ENCODE measurements at places on chromosomes 1 and 21.

GRCh38 chr1:78667939-78668338 is 18.3 kb downstream of the IFI44 start:
- DNase-seq, result peak; percentile 16

- no peak for DNase-seq
These were observed 22.3 kb upstream of the CD53 start for GRCh38 chr1:110850627-110851026.

GRCh38 chr1:27891196-27891889 is 19.0 kb downstream of the THEMIS2 start:
- no peak for DNase-seq

DNA sequence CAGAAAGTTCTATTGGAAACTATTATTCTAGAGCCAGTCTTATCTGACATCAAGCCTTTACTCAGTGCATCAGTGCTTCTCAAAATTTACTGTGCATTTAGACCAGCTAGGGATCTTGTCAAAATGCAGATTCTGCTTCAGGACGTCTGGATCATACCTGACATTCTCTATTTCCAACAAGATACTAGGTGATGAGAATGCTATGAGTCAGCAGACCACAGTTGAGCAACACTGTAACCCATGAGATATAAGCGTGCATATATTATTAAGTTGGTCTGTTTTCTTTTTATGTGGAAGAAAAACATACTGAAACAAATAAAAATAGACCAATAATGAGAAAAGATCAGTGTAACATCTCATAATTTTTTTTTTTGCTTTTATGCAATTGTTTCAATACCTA is 40.4 kb upstream of the KCNH1 start:
- DNase-seq, result no peak

GRCh38 chr1:75908717-75909152 is 23.5 kb downstream of the ASB17 start:
- peak; percentile 45 for DNase-seq

DNA sequence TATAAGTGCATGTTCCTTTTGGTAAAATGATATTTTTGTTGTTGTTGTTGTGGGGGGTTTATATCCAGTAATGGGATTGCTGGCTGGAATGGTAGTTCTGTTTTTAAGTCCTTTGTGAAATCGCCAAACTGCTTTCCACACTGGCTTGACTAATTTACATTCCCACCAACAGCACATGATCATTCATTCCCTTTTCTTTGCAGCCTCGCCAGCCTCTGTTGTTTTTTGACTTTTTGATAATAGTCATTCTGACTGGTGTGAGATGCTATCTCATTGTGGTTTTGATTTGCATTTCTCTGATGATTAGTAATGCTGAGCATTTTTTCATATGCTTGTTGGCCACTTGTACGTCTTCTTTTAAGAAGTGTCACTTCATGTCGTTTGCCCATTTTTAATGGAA is 188.5 kb upstream of the CHRM3 start:
- no peak for DNase-seq

- DNase-seq, result no peak
These were observed 69.6 kb upstream of the KCNK1 start for GRCh38 chr1:233544304-233544703.

GRCh38 chr1:224623743-224624333 is 7.7 kb downstream of the CNIH3 start:
- DNase-seq, result peak; percentile 95

DNA sequence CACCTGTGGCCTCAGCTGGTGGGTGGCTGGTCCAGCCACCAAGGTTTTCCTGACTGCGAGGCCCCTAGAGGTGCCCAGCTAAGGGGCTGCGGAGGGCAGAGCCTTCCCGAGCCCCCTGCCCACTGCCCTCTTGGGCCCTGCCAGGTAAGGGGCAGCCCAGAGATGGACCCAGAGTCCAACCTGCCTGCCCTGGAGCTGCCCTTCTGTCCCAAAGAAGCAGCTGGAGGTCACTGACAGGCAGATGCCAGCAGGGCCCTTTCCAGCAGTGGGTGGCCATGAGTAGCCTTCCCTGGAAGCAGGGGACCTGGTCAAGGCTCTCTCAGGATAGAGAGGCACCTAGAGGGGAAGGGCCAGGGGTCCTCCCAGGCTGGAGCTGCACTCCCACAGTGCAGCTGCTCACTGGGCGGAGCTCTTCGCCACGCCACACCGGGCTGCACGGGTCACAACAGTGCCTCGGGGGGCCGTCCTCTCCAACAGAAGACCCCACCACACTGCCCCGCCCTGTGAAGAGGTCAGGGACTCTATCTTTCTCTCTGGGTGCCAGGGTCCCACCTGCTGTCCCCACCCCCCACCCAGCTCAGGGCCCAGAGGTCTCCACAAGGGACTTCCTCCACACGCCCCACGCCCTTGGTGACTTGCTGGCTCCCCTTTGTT is 10.9 kb upstream of the GNB1 start:
- no peak for DNase-seq

DNA sequence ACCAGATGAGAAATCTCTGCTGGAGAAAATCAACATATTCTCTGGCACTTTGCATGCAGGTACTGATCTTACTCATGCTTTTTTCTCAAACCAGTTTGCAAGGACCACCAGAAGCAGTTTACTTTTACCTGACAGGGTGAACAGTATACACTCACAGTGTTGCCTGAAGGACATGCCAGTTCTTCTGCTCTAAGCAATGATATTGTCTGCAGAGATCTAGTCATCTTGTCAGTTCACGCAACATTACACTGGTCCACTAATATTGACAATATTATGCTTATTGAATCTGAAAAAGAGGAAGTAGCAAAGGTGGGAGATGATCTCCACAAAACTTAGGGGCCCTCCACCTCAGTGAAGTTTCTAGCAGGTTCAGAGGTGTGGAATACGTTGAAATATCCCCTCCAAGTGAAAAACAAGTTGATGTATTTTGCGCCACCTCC is 3.8 kb upstream of the S100B start:
- no peak for DNase-seq

DNA sequence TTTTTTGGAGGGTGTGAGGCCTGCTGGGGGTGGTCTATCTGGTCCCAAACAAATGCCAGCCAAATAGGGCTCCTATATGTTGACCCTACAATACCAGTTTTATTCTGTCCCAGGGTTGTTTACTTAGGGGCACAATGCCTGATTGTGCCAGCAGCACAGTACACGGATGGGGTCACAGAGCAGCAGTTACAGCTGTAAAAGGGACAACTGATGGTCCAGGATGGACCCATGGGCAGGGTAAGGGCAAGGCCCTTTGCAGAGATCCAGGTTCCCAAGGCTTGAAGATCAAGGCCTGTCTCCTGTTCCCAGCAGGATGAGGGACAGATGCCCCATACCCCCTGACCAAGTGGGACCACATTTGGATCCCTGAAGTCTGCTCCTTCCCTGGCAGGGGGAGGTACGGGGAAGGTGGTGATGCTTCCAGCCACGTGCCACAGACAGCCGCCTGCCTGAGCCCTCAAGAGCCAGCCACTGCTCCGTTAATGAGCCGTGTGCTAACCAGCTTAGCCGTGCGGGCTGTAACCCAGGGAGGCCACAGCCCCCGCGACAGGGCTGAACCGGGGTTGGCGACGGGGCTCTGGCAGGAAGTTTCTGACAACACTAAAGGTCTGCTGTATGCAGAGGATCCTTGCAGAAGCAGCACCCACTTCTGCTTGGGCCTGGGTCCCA is 18.2 kb downstream of the SLC6A9 start:
- no peak for DNase-seq

DNA sequence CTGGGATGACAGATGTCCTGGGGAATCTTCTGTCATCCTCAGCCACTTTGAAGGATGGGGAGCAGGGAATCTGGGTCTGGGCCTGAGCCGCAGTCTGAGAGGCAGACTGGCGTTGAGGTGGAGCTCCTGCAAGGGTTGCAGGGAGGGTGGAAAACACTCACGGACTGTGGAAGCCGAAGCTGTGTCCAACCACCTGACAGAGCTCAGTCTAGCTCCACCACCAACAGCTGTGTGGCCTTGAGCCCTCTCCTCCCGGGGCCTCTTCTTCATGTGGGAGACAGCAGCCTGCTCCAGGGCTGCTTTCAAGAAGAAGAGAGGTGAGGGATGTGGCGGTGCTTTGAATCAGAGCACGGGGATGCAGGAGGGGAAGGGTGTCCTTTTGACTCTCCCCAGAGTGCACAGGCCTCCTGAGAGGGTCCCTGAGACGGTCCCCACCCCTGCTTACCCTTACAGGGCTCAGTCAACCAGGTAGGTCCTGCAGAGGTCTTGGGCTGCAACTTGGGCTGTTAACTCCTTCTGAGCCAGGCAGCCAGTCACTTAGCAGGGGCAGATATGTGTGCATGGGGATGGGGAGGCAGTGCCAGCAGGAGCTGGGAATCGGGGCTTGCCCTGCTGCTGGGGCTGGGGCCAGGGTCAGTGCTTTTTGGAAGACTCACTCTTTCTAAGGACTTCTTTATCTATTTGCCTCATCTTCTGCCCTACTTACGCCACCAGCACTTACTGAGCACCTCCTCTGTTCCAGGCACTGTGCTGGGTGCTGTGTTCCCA is 216.3 kb downstream of the PTPRU start:
- no peak for DNase-seq

- no peak for DNase-seq
These were observed 20.3 kb upstream of the TAL1 start for GRCh38 chr1:47252369-47252768.

- DNase-seq, result peak; percentile 98
These were observed 4.0 kb downstream of the S100A16 start for GRCh38 chr1:153608742-153609584.

DNA sequence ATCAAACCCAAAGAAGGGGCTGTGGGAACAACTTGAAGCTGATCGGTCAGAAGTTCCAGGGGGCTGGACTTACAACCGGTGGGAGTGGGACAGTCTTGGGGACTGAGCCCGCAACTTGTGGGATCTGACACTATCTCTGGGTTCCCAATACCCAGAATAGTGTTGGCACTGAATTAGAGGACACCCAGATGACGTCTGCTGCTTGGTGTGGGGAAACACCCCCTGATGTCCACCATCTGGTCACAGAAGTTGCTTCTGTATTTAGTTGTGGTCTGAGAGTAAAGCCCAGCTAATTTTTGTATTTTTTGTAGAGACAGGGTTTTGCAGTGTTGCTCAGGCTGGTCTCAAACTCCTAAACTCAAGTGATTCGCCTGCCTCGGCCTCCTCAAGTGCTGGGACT is 28.8 kb downstream of the SERBP1 start:
- no peak for DNase-seq

GRCh38 chr1:150165622-150166612 is 16.2 kb downstream of the PLEKHO1 start:
- DNase-seq, result peak; percentile 68

- peak; percentile 59 for DNase-seq
These were observed 262.9 kb upstream of the PROX1 start for GRCh38 chr1:213724640-213725536.

DNA sequence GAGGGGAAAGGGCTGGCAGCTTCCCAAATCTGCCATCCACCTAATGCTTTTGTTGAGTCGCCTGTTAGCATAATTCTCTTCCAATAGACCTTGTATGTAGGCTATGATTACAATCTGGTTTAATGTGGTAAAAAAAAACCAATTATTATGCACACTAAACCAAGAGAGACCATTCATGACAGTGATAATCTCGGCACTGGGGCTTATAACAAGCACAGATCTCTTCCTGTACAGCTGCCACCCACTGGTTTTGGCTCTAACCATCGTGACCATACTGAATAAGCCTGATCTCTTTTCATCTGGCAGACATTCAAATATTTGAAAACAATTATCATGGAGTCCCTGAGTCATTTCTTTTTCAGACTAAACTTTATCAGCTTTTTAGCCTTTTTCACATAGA is 12.0 kb upstream of the SYT14 start:
- peak; percentile 88 for DNase-seq

DNA sequence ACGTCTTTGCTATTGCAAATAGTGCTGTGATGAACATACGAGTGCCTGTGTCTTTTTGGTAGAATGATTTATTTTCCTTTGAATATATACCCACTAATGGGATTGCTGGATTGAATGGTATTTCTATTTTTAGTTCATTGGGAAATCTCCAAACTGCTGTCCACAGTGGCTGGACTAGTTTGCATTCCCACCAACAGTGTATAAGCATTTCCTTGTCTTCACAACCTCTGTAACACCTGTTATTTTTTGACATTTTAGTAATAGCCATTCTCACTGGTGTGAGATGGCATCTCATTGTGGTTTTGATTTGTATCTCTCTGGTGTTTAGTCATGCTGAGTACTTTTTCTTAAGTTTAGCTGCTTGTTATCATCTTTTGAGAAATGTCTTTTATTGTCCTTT is 215.0 kb downstream of the FMN2 start:
- peak; percentile 94 for DNase-seq

DNA sequence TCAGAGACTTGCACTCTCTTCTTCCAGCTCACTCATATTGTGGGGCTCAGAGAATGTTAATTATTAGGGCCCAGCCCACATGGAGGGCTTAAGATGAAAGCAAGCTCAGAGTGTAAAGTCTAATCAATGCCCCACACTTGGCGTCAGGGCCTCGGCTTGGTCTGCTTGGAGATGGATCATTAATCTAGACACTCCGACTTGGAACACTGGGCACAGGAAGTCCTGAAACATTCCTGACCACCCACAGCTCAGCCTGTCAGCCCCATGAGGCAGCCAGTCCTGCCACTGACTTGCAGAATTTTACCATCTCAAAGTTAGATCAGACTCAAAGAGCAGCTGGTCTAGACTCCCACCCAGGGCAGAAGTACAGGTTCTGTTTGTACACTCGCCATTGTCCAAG is 69.8 kb upstream of the TRABD2B start:
- DNase-seq, result no peak

DNA sequence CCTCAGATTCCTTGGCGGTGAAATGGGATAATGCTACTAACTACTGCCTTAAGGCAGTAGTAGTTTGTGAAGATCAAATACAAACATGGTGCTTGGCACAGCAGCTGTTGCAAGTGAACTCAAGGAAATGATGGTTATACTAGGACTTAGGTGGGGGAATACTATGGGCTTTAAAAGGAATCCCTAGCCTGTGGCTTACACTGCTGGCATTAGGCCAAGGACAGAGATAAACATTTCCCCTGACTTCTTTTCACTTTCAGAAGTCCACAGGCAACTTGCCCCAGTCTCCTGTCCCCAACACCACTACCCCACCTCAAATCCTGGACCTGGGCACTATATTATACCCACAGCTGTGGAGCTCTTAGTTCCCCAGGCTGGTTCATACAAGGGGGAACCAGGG is 13.1 kb upstream of the VAMP4 start:
- peak; percentile 25 for DNase-seq

DNA sequence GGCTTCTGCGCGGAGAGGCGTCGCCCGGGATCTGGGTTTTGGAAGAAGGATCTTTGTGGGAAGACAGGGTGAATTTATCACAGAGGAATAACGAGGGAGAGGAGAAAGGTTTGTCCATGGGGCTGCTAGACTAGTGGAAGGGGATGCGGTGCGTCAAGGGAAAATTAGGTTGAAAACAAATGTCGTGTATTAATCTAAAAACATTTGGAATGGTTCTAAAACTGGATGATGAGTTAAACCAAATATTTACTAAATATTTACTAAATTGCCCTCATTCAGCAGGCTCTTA is 647 bp downstream of the RO60 start:
- no peak for DNase-seq
